Calu3 (cell line): ENCODE measurements at places on chromosomes 2 and 18.
A peak's percentile ranks its signal among the peaks of the same experiment; 100 is the strongest.

DNA sequence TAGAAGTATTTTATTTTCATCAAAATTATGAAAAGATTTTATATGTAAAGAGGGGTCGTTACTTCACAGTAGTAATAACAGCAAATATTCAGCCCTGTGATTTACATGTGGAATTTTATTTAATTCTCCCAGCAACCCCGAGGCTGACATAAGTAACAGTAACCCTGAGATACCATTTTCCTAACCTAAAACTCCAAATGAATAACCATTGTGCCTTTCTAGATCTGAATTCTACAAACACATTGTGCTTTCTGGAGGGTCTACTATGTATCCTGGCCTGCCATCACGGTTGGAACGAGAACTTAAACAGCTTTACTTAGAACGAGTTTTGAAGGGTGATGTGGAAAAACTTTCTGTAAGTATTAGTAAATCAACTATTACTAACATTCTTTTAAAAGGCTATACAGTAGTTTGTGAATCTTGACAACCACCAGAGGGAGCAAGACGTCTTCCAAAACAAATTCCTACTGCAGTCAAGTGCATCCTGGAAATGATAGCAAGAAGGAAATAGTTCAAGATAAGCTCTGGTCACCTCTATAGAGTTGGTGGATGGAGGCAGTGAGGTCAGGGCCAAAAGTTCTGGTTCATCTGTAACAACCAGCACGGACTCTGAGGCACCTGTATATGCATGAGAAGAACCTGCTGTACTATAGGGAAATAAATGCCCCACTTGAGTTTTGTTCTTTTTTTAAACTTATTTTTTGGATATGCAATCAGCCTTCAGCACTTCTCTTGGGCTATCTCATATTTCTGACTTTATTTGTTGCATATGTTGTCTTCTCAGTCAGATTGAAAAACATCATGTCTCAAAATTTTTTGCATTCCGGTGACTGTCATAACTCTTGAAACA lies 37.4 kb downstream of the ACTR2 start:
- peak; percentile 43 for DNase-seq

DNA sequence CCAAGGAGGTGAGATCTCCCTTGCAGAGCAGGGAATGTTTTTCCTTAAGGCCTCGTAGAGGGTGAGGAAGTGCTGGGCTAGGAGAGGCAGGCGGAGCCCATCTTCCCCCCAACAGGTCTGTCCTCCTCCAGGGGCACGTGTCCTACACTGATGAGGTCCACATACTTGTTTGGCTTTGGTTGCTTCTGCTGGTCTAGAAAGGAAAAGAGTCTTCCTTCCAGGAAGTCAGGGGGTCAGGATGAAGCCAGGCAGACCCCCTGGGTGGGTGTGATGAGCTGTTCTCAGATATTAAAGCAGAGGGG lies 6.0 kb downstream of the SH3BP4 start:
- no peak for DNase-seq

- DNase-seq = no peak
These were observed 108.5 kb upstream of the RND3 start for GRCh38 chr2:150595803-150596470.

GRCh38 chr2:161041356-161041755 lies 118.9 kb upstream of the TANK start:
- DNase-seq = no peak

- DNase-seq = no peak
These were observed 211.9 kb downstream of the EXOC6B start for GRCh38 chr2:72613931-72614330.
